NCI-H82 (cell line): ENCODE measurements at places on chromosomes 7 and 10.

DNA sequence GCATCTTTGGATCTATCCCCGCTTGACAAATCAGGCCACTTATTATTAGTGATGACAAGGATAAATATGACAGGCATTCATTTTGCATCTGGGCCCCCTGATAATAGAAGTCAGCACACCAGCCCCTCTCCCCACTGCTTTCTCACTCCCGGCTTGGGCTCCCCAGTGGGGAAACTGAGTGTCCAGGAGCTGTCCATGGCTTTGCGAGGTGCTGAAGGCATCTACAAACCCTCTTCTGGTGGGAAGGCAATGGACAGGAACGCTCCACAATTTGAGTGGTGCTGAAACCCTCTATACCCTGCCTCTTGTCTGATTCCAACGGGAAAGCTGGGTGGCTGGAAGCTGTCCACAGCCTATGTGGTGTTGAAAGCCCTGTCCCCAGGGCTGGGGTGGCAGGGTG, 61.7 kb upstream of the PCBD1 start:
- no peak for DNase-seq

GRCh38 chr10:48383393-48383792, 76.9 kb downstream of the MAPK8 start:
- no peak for DNase-seq

DNA sequence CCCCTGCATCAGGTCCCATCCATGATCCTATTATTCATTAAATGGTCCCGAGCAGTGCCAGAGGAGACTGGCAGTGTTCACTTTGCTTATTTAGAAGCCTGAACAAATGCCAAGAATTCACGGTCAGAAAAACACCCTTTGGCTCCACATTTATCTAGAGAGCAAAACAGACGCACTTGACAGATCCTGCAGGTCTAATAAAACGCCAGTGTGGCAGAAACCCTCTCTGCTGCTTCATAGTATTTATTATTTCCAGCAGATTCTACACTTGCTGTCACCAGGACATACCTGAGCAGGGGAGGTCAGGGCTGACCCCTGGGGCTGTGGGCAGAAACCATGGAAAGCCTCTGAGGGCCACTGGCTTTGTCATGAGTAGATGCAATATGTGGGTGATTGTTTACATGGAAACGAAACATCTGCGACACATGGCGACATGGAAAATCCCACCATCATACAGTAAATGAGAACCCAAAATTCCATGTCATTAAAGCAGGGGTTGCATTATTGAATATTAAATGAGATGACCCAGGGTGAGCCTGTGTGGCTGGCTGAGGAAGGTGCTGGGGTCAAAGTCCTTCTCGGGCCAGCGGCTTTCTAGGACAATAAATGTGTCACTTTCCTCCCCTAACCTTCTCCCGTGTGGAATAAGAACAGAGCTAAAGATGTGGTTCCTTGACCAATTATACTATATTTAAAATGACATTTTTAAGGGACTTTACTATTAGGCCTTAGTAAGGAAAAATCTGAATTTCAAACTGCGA, 205.9 kb upstream of the SVIL start:
- no peak for DNase-seq

GRCh38 chr7:106070567-106071254, 41.4 kb downstream of the SYPL1 start:
- peak; percentile 11 for DNase-seq
